Breast epithelium (tissue), 4 donors: ENCODE measurements at places on chromosomes 13 and 19. TPM values are rescaled to one million over a fixed set of nuclear protein-coding genes. Genes with fewer than 3 reads are reported as not detected.

LPAR6 gene
- 40.5 TPM for total RNA-seq

DNA sequence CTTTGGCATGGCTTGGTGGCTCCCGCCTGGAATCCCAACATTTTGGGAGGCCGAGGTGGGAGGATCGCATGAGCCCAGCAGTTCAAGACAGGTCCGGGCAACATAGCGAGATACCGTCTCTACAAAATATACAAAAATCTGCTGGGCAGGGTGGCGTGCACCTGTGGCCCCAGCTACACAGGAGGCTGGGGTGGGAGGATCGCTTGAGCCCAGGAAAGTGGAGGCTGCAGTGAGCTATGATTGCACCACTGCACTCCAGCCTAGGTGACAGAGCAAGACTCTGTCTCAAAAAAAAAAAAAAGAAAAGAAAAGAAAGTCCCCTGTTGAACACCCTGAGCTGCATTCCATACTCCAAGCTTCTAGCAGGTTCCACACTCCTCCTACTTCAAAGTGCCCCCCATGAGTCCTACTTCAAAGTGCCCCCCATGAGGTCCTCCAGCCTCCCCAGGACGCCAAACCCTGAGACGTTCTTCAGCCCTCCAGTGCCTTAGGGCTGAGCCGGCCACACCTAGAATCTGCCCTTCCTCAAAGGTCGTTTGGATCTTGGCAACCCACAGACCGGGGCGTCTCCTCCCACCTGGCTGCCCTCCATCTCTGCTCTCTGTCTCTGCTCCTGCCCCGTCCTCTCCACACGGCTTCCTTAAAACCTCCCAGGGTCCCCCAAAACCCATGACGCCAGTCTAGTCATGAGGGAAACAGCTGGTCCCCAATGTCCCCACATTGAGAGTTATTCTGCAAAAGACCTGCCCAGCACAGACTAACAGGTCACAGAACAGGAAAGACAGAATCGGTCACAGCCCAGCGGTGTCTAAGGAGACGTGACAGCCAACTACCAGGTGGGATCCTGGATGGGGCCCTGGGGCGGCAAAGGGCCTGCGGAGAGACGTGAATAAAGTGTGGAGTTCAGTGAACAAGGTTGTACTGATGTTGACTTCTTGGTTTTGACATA lies 4.8 kb downstream of the TJP3 start:
- peak overlapping the region; percentile 66 for H3K27ac ChIP-seq
- H3K27me3 ChIP-seq = no peaks in the 10 kb centered on the region
- no peak for DNase-seq
- H3K36me3 ChIP-seq = no peaks in the 10 kb centered on the region

GRCh38 chr19:15813916-15814315 lies 1.5 kb downstream of the OR10H1 start:
- DNase-seq = no peak
- no peak overlapping the region for H3K4me3 ChIP-seq
- H3K27ac ChIP-seq = no peak overlapping the region
- peaks cover 8% of the 10 kb centered on the region for H3K27me3 ChIP-seq
- H3K4me1 ChIP-seq = no peaks in the 10 kb centered on the region

CNFN gene
- 2.6 TPM for total RNA-seq
